ENCODE measurements at places on chromosomes 12 and 14.

DNA sequence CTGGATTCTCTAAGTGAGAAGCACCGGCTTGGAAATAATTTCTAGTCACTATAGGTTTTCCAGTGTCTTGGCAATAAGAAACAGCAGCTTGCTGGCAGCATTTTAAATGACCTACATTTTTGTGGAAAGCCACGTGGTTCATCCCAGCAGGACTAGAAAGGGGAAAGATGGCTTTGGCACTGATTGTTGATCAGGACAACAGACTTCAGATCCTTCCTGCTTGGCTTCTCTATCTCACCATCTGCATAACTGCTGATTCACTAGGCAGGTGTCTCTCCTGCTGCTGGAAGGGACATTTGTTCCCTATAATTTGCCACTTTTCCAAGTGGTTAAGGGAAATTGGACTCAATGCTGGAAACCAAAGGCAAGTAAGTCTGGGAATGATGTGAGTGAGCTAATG, 131.0 kb downstream of the TTC8 start:
- DNase-seq = no peak

DNA sequence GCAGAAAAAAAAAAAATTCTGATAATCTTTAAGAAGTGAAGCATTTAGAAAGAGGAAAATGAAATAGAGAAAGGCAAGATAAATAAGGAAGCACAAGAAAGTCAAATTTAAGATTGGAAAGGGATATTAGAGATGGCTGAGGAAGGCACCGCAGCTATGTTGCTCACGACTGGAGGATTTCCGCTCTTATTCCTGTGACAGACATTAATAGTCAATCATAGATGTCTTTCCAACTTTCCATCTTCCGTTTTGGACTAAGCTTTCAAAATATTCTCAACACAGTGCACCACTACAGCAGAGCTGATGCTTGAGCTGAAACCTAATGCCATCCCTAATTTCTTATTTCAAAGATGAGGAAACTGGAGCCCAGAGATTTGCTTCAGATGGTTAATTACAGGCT, 290.6 kb downstream of the FOXN3 start:
- no peak for DNase-seq

DNA sequence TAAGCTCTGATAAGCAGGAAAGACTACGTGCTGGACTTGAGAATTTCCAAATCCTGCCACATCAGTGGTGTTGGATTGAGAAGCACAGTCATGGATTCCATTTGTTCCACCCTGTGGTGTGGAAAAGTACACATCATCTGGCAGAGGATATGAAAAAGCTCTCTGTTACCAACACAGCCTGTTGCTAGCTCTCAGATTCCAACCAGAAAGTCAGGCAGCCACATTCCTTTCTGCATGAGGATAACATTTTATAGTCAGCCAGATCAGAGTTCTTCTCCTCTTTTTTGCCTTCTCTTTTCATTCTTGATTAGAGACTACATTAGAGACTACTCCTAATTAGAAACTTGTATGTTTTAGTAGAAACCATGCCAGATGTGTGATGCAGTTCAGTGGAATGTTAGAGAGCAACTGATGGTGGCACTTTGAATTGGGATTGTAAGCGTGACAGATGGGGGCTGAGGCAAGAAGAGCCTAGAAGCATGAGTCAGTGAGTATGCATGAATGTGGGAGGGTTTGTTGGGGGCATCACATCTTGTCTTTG, 61.2 kb upstream of the STXBP6 start:
- DNase-seq = no peak

- DNase-seq = no peak
Measured at GRCh38 chr14:42316693-42317092, 710.0 kb downstream of the LRFN5 start.

DNA sequence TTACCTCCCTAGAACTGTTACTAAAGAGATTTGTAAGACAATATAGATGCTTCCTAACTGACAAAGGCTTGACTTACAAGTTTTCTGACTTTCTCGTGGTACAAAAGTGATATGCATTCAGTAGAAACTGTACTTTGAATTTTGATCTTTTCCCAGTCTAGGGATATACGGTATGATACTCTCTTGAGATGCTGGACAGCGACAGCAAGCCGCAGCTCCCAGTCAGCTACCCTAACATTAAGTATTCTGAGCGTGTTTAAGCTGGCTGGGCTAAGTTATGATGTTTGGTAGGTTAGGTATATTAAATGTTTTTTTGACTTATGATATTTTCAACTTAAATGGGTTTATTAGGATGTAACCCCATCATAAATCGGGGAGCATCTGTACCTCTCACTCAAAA, 55.2 kb upstream of the CDKL1 start:
- no peak for DNase-seq

DNA sequence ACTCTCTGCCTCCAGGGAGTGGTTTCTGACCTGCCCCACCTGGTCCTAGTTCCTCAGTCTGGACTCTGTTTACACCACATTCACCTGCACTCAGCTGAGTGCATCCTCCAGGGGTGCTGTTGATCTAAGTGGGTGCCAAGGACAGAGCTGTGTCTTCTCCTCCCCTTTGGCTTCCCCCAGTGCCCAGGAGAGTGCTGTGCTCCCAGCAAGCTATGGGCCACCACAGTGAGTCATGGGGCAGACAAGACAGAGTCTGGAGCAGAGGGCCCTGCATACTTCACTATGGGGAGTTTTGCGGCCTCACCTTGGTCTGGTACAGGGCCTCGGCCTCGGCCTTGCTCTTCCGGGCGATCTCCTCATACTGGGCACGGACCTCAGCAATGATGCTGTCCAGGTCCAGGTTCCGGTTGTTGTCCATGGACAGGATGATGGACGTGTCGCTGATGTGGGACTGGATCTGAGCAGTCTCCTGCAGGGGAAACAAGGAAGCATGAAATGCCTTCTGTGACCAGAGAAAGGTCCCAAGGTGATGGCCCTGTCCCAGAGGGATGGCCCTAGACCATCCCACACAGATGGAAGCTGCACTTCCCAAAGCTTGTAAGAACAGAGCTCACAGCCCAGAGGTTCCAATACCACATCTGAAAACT, 4.9 kb downstream of the KRT73 start:
- no peak for DNase-seq

- no peak for DNase-seq
Measured at GRCh38 chr14:22513066-22513812, 75.8 kb downstream of the DAD1 start.

DNA sequence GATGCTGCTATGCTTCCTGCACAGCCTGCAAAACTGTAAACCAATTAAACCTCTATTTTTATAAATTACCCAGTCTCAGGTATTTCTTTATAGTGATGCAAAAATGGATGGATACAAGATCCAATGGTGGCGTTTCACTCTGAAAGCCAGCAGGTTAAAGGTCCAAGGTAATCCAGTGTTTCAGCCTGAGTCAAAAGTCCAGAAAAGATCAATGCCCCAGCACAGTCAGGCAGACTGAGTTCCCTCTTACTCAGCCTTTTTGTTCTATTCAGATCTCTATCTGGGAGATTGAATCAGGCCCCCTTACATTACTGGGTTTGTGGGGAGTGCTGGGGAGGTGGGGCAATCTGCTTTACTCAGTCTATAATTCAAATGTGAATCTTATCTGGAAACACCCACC, 464.5 kb downstream of the GXYLT1 start:
- no peak for DNase-seq

DNA sequence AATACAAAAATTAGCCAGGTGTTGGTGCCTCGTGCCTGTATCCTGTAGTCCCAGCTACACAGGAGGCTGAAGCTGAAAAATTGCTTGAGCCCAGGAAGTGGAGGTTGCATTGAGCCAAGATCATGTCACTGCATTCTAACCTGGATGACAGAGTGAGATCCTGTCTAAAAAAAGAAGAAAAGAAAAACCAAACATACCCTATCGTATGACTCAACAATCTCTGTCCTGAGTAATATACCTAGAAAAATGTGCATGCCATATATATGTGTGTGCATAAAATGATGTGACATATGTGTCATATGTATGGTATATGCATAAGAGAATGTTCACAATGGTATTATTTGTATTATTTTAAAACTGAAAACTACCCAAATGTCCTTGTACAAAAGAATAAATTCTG, 261.5 kb upstream of the CLEC14A start:
- DNase-seq = no peak

DNA sequence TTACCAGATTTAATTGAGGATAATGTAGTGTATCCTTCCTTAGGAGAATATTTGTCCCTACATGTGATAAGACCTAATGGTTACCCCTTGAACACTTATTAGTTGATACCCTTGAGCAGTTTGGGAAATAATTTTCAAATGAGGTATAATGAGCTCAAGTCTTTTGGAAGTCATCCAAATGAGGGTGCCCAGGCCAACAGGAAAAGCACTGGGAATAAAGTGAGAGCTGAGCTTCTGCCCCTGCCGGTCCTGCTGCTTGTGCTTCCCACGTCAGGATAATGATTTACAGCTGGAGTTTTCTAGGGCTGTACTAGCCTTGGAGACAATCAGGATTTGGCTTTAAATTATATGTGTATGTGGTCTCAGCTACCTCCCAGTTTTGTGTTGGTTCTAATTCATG, 178.8 kb upstream of the FRMD6 start:
- no peak for DNase-seq

DNA sequence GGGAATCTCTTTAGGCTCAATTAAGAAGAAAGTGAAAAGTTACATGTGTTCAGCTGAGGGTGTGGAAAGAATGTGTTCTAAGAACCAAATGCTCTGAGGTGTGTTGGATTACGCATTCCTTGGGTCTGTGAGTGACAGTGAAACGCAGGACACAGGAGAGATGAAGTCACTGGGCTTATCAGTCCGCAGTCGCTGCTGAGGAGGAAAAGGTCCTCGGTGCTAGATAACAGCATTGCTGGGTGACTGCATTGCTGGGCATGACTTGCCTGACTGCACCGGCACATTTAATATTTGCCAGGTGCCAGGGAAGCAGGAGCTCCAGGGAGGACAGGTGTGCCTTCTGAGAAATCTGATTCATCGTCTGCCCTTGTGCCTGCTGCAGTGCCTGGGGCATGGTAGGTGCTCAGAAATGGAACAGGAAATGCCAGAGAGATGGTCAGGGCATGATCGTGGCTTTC, 64.4 kb upstream of the FZD10 start:
- no peak for DNase-seq

GRCh38 chr12:61011767-61012423, 1248.3 kb upstream of the USP15 start:
- no peak for DNase-seq

DNA sequence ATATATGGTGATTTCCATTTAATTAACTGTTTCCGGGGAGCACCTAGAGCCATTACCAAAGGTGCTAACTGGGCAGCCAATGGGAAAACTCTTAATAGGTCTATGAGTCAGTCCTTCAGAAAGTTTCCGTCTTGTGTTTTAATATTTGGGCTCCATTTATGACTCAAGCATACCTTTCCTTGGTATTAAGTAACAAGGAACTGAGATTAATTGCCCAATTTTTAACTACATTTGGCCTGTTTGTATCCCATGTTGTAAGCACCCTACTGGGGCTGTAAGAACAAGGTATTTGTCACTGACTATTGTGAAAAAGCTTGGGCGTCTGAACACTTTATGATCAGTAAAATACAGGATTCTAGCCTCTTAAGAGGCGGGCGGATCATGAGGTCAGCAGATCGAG, 62.8 kb upstream of the FOXN3 start:
- DNase-seq = no peak

- DNase-seq = no peak
Measured at GRCh38 chr12:102454330-102454729, 26.0 kb downstream of the IGF1 start.

DNA sequence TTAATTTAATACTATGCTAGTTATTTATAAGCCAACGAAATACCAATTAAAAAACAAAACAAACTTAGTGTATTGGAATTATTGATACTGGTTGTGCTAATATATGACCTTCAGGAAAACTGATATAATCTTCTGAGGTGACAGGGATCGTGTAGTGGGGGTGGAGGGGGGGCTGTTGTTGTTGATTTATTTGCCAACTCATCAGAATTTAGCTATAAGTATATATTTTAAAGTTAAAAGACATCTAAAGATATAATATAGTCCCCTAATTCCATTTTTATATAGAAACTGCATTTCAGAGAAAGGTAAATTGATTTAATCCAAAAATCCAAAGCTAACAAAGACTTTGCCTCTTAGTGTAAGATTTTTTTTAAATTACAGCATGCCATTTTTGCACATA, 210.5 kb downstream of the LRRK2 start:
- no peak for DNase-seq

- no peak for DNase-seq
Measured at GRCh38 chr14:96662116-96662970, 134.8 kb upstream of the VRK1 start.

DNA sequence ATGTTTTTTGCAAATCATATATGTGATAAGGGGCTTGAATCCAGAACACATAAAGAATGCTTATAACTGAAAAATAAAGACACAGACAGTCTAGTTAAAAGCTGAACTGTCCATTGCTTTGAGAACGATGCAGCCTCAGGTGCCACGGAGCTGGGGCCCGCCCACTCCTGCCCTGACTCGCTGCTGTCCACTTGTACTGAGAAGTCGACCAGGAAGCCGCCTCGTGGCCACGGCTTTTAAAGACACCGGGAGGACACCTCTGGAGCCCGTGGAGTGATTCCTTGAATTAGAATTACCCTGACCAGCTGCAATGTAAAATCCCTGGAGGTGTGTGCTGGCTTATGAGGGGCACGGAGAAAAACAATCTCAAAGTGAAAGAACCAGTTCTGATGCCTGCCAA, 23.9 kb upstream of the TEX22 start:
- DNase-seq = no peak

- no peak for DNase-seq
Measured at GRCh38 chr12:132578118-132578517, 32.3 kb downstream of the LRCOL1 start.

DNA sequence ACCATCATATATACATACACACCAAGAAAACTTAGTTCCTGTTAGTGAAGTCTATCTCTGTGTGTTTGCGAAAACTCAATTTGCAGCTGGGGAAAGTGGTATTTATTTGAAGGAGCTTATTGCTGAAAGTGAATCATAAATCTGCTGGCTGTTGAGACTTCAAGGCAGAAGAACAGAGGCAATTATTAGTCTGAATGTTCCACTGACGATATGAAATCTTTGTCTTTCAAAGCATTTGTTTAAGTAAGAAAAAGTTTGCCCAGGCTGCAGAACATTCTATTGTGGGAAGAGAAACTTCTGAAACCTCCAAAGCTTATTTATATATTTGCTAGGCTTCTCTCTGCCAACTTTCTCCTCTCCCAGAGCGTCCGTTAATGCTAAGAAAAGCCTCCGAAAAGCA, 255.7 kb upstream of the TMPO start:
- no peak for DNase-seq

GRCh38 chr14:49106741-49107667, 479.2 kb downstream of the RPS29 start:
- DNase-seq = no peak

DNA sequence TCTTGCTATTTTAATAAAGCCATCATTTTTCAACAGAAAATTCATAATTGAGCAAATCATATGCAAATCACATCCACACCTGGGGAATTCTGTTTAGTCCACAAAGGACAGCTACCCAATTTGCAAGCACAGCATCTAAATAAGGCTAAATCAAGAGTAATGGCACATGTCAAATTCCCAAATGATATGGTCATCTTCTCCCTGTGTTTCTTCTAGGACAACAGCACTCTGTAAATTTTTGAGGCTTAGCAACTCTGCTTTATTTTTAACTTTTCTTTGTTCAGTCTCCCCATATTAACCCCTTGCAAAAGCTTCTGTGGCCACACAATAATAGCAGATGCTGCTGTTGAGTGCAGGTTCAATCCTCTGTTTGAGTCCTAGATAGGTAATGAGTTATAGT, 155.6 kb upstream of the DAAM1 start:
- no peak for DNase-seq

Measured in kidney capillary endothelial cell (primary cell).